ENCODE measurements at places on chromosomes 7 and 10.

GRCh38 chr7:117086788-117087187, 133.5 kb downstream of the ST7 start:
- no peak for DNase-seq

GRCh38 chr7:140212100-140212881, 35.5 kb upstream of the KDM7A start:
- DNase-seq = peak; percentile 60

DNA sequence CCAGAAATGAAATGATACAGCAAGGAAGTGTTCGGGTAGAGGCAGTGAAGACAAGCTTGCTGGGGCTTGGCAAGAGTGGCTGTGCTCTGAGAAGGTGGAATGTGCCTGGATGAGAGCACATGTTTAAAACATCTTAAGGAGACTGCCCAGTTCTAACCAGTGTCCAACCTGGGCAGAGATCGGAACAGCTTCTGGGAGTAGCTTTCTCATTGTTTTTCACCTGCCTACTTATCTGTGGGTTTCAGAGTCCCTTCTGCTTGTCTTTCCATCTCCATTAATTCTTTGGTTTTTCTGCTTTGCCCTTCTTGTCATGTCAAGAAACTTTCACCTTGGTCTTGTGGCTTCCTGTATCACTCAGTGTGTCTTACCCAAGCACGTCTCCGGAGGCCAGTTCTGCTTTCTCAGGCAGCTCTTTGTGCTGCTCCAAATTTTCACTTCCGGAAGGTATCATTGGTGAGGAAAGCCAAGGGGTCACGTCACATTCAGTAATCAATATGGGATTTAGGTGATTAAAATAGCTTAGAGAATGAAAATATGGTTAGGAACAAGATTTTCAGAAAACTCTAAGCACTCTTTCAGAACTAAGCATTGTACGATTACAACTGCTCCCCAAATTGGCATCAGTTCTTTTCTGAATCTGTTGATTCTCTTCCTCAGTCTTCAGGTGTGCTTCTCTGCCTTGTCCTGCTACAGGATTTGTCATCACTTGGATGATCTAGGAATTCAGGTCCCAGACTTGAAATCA, 5.5 kb upstream of the LAMB4 start:
- DNase-seq = peak; percentile 33

GRCh38 chr7:49014870-49015269, 90.5 kb downstream of the CDC14C start:
- no peak for DNase-seq

DNA sequence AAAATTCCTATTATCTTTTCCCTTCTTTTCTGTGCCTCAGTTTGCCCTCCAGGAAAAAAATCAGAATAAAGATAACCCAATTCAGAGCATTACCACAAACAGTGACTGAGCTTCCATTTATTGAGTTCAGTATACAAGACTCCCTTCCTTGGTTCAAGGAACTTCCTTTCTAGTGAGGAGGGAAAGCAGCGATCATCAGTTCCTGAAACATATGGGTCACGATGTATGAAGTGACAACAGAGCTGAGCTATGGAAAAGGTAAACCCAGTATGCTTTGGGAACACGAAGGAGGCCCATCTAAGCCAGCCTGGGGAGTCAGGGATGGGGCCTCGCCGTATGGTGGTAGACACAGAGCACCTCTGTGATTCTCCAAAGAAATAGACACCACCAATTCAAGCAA, 15.8 kb downstream of the C10orf71 start:
- DNase-seq = no peak

DNA sequence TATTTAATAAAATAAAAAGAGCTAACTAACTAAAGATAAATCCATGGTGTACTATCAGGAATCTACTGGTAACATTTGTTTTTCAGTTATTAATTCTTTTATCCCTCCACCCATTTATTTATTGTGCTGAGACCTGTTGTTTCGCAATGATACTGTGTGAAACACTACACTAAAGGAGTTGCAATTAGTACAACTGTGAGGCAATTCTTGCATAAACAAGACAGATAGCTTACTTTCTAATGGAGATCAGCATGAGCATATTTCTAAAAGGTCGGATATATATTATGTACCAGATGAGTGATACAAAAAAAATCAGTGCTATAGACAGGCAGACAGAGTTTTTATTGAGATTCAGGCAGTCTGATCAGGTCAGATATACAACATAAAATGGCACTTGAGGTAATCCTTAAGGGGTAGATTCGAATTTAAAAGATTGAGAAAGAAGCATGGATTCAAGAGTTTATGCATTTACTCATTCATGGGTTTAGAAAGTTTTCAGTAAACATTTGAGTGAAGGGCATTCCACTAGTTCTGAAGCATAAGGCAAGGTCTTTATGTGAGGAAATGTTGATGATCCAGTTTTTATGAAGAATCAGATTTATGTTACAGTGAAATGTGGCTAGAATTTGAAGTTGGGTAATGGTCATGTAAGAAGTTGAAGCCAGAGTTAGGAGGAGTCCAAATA, 147.6 kb downstream of the POLR1F start:
- no peak for DNase-seq

DNA sequence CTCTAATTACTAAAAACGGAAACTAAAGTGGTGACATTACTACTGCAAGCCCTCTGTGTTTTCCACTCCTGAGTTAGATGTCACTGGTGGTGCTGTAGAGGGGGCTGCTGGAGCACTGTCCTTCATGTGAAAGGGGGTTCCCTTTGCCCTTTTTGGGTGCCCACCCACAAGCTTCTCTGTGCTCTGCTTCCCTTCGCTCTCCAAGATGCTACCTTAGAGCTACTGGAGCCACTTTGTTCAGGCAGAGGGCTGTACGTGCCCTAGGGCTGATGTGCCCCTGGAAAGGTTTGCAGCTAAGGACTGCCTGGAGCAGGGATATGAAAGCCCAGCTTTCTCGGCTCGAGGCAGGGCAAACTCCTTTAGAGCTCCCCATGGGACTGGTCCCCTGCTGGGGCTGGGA, 28.3 kb downstream of the EMX2 start:
- no peak for DNase-seq

GRCh38 chr7:125363873-125364272, 434.2 kb upstream of the POT1 start:
- no peak for DNase-seq

GRCh38 chr10:124050021-124051015, 43.1 kb downstream of the CHST15 start:
- no peak for DNase-seq

- no peak for DNase-seq
Observed at GRCh38 chr10:122140941-122141623, 130.0 kb upstream of the BTBD16 start.

Data from activated CD4-positive, alpha-beta T cell treated with anti-CD3 and anti-CD28 coated beads, Interleukin-2, amount 50 U/mL, for 48 hours (primary cell).